ENCODE measurements at places on chromosomes 5 and 9.

DNA sequence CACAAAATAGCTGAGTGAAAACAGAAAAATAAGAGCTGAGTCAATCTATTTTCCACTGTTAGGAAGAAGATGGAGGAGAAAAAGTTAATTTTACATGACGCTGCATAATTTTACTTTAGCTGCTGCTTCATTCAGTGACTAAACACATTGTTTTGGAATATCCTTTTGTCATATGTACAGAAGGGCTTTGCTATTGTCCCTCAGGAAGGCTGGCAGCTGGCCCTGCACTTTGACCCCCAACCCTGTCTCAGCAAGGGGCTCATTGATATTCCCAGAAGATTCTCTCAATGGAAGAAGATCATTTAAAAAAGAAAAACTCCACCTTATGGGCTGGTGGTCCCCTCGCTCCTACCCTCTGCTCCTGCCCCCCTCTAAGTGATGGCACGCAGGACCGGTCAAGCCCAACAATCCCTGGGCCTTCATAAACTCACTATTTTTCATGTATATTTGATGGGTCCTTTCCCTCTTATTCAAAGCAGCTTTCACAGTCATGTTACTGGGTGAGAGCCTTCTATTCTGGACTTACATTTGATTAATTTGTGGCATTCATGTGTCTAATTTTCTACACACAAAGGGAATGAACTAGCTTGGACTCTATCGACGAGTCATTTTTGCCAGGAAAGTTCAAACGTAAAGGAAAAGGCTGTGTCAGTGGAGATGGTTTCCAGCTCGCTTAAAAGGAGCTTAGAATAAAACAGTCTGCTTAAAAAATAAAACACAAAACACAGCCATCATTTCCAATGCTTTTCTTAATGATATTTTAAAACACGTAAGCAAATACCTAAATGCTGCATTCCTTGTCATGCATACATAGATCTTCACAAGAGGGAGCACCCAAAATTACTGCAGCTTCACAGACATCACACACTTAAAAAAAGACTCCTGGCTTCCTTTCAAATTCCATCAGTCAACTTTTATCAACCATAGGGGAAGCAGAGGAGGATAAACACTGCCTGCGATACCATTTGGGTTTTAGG is 104.7 kb downstream of the EFNA5 start:
- DNase-seq: no peak

DNA sequence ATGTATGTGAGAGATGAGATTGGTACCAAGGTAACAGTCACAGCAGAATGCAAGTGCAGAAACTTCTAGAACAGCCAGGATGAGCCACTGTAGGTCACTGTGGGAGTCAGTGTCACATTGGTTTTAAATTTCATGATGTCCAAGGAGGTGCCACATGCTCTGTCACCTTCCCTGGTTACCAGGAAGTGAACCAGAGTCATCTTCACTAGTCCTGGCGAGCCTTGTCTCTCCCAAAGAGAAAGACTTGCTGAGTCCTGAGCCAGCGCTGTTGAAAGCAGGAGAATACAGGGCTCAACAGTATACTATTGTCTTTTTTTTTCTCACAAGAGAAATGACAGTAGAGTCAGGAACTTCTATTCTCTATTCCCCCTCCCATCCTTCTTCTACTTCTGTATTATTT is 615.5 kb downstream of the RAB3C start:
- no peak for DNase-seq

GRCh38 chr9:84751921-84752320 is 82.4 kb downstream of the NTRK2 start:
- DNase-seq: no peak

DNA sequence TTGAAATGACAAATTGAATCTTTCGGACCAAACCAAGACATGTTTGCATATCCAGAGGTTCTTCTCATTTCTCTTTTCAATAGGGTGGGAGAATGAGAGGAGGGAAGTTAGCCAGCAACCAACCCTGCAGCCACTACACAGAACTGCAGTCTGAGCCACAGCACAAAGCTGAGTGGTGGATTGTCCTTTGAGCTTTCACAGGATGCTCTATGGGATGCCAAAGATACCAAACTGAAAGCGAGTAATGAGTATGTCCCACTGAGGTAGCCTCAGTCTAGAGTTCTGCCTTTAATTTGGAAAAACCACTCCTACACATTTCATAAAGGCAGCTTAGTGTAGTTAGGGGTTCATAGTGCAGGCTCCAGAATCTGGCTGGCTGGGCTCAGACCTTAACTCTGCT is 114.9 kb downstream of the MARCHF3 start:
- no peak for DNase-seq

- DNase-seq: no peak
Observed at GRCh38 chr9:130423272-130423671, 21.5 kb upstream of the ASS1 start.

- no peak for DNase-seq
Observed at GRCh38 chr9:36656842-36657241, 84.1 kb downstream of the MELK start.

- no peak for DNase-seq
Observed at GRCh38 chr5:153629027-153629895, 138.8 kb downstream of the GRIA1 start.

DNA sequence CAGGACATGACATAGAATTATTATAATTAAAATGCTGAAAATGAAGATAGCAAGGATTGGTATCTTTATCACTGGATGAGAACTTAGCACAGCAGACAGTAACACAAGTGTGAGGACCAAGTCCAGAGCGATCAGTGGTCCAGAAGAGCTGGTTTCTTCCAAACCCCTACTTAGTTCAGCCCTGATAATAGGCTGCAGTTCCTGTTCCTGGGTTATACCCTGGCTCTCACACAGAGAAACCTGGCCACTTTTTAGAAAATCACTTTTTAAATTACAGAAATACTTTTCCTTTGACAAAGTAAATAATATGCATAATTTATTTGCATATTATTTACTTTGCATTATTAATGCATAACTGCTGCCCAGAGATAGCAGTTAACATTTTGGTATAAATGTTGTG is 40.3 kb downstream of the CYSTM1 start:
- no peak for DNase-seq
